ENCODE measurements at places on chromosomes 7 and 10. TPM values are rescaled to one million over a fixed set of nuclear protein-coding genes. Genes with fewer than 3 reads are reported as not detected.

The NUTM2D gene
- total RNA-seq = 3.9 TPM

- no peak for DNase-seq
- no peaks in the 10 kb centered on the region for H3K4me1 ChIP-seq
- no peaks in the 10 kb centered on the region for H3K27me3 ChIP-seq
- H3K4me3 ChIP-seq = no peak overlapping the region
- no peaks in the 10 kb centered on the region for H3K36me3 ChIP-seq
These were observed 56.7 kb downstream of the DDC start for GRCh38 chr7:50508471-50508943.

The RBP3 gene
- total RNA-seq = not detected

- DNase-seq = no peak
- no peak overlapping the region for H3K27ac ChIP-seq
- no peaks in the 10 kb centered on the region for H3K36me3 ChIP-seq
- no peaks in the 10 kb centered on the region for H3K27me3 ChIP-seq
- no peak overlapping the region for H3K4me3 ChIP-seq
These were observed 17.0 kb upstream of the WAPL start for GRCh38 chr10:86538547-86538946.

GRCh38 chr7:129401228-129401966, 32.8 kb upstream of the STRIP2 start:
- no peak overlapping the region for H3K4me3 ChIP-seq
- H3K4me1 ChIP-seq = no peaks in the 10 kb centered on the region
- H3K36me3 ChIP-seq = peaks cover 63% of the 10 kb centered on the region
- no peak overlapping the region for H3K27ac ChIP-seq
- no peak for DNase-seq

The KLF14 gene
- not detected for total RNA-seq

DNA sequence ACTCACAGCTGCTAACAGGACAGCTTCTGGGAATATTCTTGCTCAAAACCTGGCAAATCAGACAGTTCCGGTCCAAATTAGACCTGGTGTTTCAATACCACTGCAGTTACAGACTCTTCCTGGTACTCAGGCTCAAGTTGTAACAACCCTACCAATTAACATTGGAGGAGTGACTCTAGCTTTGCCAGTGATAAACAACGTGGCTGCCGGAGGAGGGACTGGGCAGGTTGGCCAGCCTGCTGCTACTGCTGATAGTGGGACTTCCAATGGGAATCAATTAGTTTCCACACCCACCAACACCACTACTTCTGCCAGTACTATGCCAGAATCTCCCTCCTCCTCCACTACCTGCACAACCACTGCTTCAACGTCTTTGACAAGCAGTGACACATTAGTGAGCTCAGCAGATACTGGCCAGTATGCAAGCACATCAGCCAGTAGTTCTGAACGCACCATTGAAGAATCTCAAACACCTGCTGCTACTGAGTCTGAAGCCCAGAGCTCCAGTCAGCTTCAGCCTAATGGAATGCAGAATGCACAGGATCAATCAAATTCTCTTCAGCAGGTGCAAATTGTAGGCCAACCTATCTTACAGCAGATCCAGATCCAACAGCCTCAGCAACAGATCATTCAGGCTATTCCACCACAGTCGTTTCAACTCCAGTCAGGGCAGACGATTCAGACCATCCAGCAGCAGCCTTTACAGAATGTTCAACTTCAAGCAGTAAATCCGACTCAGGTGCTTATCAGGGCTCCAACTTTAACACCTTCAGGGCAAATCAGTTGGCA, 2.1 kb downstream of the SP4 start:
- H3K27me3 ChIP-seq = no peaks in the 10 kb centered on the region
- no peak overlapping the region for H3K27ac ChIP-seq
- peaks cover 7% of the 10 kb centered on the region for H3K4me1 ChIP-seq
- DNase-seq = no peak
- H3K4me3 ChIP-seq = no peak overlapping the region
- H3K36me3 ChIP-seq = no peaks in the 10 kb centered on the region

The ADAM22 gene
- total RNA-seq = 3.5 TPM

The NODAL gene
- not detected for total RNA-seq

The LIPM gene
- not detected for total RNA-seq

GRCh38 chr7:67251986-67252558, 255.4 kb downstream of the TYW1 start:
- no peak for DNase-seq
- no peaks in the 10 kb centered on the region for H3K27me3 ChIP-seq
- H3K27ac ChIP-seq = no peak overlapping the region
- no peaks in the 10 kb centered on the region for H3K36me3 ChIP-seq
- H3K4me3 ChIP-seq = no peak overlapping the region
- H3K4me1 ChIP-seq = no peaks in the 10 kb centered on the region

GRCh38 chr10:121440461-121440860, 157.8 kb downstream of the FGFR2 start:
- DNase-seq = no peak
- H3K27ac ChIP-seq = no peak overlapping the region

Data from left lung (tissue), 14 donors.